ENCODE measurements at places on chromosomes 3 and 15. TPM values are rescaled to one million over a fixed set of nuclear protein-coding genes. Genes with fewer than 3 reads are reported as not detected.

DNA sequence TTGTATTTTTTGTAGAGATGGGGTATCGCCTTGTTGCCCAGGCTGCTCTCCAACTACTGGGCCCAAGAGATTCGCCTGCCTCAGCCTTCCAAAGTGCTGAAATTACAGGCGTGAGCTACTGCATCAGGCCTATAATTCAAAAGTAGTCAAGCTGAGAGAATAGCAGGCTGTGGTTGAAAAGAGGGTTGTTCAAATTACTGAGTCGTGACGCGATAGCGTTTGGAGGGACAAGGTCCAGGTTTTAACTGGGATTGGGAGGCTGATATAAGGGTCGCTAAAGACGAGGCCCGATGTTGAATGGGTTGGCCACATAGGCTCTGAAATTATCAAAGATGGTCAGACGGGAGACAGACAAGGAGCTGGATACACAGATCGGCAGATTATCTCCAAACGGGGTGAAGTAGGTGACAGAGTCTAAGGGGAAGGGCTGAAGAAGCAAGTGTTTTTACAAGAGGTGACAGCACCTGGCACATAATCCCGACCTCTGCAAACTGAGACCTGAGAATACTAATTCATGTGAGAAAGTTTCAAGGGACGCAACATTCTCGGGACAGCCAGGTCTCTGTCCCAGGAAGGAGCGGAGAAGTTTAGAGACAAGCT is 759 bp upstream of the ARID3B start:
- peak overlapping the region; percentile 77 for H3K27ac ChIP-seq
- H3K4me3 ChIP-seq, result peak overlapping the region; percentile 97

GRCh38 chr15:62989366-62990055 is 53.0 kb upstream of the TPM1 start:
- no peak overlapping the region for H3K4me3 ChIP-seq
- no peaks in the 10 kb centered on the region for H3K27me3 ChIP-seq
- DNase-seq, result no peak

The CD200 gene
- 5.5 TPM for total RNA-seq

DNA sequence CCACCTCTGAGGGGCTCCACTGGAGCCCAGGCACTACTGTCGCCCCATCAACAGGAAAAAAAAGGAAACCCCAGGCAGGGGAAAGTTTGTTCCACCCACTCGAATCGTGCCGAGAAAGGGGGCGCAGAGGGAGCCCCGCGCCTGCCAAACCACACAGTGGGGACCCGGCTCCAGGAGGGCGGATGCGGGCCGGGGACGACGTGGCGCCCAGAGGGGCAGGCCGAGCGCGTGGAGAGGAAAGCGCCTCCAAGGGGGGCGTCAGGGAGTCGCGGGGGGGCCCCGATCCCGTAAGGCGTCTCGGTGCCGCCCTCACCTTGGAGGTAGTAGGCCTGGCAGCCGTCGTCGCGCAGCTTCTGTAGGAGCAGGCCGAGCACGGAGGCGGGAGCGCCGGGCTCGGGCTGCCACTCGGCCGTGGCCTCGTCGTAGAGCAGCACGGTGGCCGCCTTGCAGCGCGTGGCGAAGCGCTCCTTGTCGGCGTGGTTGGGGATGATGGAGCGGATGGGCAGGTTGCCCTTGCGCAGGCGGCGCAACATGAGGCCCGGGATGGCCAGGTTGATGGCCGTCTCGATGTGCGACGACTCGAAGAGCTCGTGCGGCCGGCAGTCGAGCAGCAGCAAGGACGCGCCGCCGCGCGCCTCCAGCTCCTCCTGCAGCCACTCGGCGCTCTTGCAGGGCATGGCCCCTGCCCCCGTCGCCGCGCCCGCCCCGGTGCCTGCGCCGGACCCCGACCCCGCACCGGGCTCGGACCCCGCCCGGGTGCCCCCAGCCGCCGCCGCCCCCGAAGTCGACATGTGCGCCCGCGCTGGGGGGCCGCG is 627 bp downstream of the DUSP7 start:
- no peaks in the 10 kb centered on the region for H3K27me3 ChIP-seq
- peaks cover 21% of the 10 kb centered on the region for H3K36me3 ChIP-seq
- peak overlapping the region; percentile 92 for H3K27ac ChIP-seq
- DNase-seq, result peak; percentile 93

The TMEM45A gene
- total RNA-seq, result 4.2 TPM

DNA sequence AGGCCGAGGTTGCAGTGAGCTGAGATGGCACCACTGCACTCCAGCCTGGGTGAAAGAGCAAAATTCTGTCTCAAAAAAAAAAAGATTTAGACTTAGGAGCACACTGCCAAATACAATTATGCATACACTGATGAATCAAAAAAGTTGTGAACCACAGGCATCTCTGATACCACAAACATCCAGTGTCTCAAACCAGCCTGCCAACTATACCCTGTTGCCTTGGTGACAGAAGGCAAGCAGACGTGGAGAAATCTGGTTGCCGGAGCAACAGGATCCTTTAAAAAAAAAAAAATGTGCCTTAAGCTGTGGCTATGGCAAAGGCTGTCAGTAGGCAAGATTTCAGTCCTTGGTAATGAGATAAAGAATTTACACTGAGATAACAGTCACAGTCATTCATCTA is 202.3 kb downstream of the NEK10 start:
- H3K4me1 ChIP-seq, result no peaks in the 10 kb centered on the region
- no peak for DNase-seq
- no peaks in the 10 kb centered on the region for H3K27me3 ChIP-seq
- H3K4me3 ChIP-seq, result no peak overlapping the region
- no peak overlapping the region for H3K27ac ChIP-seq

The CPN2 gene
- total RNA-seq, result 0.10 TPM

DNA sequence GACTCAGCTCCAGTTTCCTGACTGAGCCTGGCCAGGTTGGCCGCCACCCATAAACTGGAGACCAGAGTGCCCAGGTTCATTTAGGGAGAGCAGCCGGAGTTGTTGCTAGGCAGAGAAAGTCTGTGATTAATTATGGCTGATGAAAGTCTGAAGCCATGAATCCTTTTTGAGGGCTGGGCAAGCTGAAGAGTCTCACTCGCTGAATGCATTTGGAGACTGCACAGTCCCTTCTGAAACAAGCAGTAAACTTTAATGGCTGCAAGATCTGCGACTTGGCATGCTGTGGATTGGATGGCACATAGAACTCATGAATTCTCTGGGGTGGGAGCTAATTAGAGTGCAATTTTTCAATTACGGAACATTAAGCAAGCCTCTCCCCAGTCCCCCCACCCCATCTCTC is 282.1 kb downstream of the RPLP1 start:
- no peak overlapping the region for H3K27ac ChIP-seq
- DNase-seq, result no peak
- H3K4me3 ChIP-seq, result no peak overlapping the region

DNA sequence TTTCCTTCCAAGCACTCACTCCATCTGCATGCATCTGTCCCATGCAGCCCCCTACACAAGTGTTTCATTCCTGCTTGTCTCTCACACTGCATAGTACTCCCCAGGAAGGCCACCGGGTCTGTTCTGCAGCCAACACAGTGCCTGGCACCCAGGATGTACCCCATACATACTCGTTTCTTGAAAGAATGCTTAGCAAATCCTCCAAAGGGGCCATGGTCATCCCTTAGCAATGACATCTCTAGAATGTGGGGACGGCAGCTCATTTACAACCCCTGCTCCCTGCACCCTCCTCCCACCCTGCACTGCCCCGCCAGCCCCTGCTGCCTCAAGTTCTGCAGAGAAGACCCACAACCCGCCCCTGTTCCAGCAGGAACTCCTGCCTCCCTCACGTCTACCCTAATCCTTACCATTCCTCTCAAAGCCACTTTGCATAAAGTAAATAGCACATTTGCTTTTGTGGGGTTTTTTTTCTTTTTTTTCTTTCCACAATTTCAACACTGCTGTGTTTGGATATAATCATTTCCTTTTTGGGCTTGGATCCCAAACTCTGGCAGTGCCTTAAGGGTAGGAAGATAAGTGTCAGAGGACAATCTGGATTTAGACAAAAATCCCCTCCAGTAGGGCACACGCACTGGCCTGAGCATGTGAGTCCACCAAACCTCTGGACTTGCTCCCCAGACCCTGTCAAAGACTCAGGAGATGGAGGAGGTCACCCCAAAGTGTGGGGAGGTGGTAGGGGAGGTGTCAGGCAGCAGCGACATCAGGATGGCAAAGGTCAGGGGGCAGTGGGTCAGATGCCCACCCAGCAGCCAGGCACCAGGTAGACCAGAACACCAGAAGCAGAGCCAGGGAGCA is 68.4 kb downstream of the MEGF11 start:
- no peaks in the 10 kb centered on the region for H3K36me3 ChIP-seq
- H3K27me3 ChIP-seq, result no peaks in the 10 kb centered on the region
- no peak overlapping the region for H3K27ac ChIP-seq
- no peaks in the 10 kb centered on the region for H3K4me1 ChIP-seq

The SLCO2A1 gene
- 56.2 TPM for total RNA-seq

The ZBTB47 gene
- 25.1 TPM for total RNA-seq
